ENCODE measurements at places on chromosomes 11 and 22.

DNA sequence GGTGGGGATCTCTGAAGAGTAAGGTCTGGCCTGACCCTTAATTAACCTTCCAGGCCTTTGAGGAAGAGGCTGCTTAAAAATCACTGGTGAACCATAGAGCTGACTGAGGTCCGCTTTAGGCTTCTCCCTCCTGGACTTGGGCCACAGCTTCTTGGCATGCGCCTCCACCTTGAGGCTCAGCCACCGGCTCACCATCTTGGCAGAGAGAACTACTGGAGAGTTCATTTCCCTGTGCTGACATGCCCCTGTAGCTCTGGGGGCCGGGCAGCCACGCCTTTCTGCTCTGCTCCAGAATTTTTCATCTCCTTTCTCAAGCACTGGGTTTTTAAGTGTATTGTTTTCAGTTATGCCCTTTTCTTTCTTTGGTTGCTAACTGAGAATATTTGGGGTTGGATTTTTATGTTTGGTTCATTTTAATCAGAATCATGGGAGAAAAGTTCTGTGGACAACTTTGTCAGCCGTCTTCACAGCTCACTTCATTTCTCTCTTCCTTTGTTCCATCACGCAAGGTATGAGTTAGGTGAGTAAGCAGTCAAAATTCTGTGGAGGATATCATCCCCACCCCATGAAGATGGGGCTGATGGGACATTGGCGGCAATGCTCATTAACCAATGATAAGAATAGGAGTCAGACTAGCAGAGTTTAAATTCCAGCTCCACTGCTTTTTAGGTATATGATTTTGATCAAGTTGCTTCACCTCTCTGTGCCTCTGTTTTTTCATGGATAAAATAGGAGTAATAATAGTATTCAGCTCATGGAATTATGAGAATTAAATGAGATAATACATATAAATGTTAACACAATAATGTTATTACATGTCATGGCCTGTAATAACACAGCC lies 103.9 kb downstream of the DBX1 start:
- no peak for DNase-seq

- peak; percentile 19 for DNase-seq
These were observed 13.5 kb upstream of the OAF start for GRCh38 chr11:120197251-120197891.

- DNase-seq: no peak
These were observed 2.5 kb upstream of the EED start for GRCh38 chr11:86241956-86242535.

GRCh38 chr11:121152764-121153163 lies 51.7 kb downstream of the TECTA start:
- DNase-seq: peak; percentile 93

- DNase-seq: no peak
These were observed 1.9 kb downstream of the RNF121 start for GRCh38 chr11:71930556-71931244.

DNA sequence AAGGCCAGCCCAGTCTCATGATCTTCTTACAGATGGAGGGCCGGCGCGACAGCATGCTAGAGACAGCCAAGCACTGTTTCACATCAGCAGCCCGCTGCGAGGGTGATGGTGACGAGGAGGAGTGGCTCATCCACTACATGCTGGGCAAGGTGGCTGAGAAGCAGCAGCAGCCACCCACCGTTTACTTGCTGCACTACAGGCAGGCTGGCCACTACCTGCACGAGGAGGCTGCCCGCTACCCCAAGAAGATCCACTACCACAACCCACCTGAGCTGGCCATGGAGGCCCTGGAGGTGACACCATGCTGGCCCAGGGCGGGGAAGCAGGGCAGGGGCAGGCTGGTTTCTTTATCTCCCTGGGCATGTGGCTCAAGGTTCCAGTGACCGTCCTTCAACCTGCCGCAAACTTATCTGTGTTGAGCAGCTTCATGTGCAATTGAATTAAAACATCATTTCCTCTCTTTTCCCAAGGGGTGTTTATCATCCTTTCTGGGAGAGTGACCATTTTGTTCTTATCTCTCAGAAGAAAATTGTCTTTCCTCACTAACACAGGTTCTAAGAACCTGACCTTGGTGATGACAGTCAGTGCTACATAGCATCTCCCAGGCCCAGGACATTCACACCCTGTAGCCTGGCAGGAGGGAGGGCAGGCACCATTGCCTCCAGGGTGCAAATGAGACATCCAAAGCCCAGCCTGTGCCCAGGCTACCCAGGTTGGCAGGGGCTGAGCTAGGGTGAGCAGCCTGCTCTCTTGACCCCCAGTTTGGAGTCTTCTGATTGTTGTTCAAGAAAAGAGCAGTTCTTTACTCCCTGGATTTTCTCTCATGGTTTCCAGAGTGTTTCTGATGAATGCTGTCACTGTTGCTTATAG lies 80.7 kb downstream of the CABIN1 start:
- no peak for DNase-seq

- no peak for DNase-seq
These were observed 16.7 kb upstream of the MOGAT2 start for GRCh38 chr11:75700940-75701339.

DNA sequence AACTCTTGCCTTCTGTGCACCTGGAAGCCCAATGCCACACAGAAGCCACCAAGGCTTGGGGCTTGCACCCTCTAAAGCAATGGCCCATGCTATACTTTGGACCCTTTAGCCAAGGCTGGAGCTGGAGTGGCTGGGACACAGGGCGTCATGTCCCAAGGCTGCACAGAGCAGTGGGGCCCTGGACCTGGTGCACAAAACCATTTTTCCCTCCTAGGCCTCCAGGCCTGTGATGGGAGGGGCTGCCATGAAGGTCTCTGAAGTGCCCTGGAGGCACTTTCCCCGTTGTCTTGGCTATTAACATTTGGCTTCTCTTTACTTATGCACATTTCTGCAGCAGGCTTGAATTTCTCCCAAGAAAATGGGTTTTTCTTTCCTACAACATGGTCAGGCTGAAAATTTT lies 20.6 kb upstream of the TMEM45B start:
- no peak for DNase-seq

GRCh38 chr11:130581646-130582045 lies 133.2 kb downstream of the ADAMTS15 start:
- DNase-seq: peak; percentile 24

- DNase-seq: no peak
These were observed 356.3 kb upstream of the NARS2 start for GRCh38 chr11:78930810-78931523.

DNA sequence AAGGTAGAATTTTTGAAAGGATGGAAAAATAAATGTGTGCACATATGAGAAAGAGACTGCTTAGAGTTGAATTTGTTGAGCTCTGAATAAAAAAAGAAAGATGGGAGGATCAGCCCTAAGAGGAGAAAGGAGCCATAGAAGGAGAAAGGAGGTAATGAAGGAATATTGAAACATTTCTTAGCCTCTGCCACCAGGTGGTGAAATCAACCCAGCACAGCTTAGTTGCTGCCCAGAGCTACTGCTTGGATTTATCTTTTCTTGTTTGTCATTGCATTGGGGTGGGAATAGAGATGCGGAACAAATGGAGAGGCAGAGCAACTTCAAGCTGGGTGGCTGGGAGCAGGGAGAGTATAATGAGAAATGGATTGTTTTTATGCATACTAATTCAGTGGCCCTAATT lies 80.4 kb downstream of the SERGEF start:
- peak; percentile 13 for DNase-seq

- no peak for DNase-seq
These were observed 77.9 kb downstream of the ST3GAL4 start for GRCh38 chr11:126433244-126433846.

- DNase-seq: peak; percentile 30
These were observed 737.2 kb downstream of the LRRC4C start for GRCh38 chr11:40722179-40722795.

- DNase-seq: no peak
These were observed 56.5 kb upstream of the BLID start for GRCh38 chr11:122172352-122173073.

- DNase-seq: peak; percentile 63
These were observed 115.8 kb upstream of the FGF3 start for GRCh38 chr11:69934861-69935494.

DNA sequence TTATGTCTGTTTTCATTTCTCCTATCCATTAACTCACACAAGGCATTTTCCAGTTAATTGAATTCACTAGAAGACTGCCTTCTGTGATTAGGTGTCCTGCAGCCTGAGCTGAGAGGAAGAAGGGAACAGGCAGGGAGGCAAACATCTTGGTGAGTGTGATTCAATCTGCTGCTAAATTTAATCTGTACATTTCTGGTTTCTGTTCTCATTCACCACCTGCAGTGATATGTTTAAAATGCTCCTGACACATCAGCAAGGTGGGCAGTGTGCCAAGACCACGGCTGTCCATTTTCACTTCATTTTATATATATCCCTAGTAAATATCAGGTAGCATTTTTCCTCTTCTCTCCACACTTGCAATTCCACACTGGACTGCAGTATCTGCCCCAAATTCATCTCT lies 416.5 kb downstream of the TMEM135 start:
- DNase-seq: peak; percentile 83

DNA sequence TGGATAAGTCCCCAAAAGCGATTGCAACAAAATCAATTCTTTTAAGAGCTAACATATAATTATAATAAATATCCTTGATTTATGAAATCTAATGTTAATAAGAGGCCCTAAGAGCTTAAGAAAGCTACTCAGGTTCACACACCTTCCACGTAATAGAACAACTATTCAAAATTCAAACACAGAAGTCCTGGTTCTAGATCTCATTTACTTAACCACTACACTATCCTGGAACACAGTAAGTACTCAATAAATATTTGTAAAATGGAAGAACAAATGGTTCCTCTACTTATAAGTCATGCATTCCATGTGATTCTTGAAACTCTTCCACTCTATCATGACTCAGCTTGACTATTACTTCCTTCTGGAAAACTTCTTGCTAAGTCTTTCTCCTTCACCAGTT lies 268.2 kb downstream of the FAM181B start:
- no peak for DNase-seq

DNA sequence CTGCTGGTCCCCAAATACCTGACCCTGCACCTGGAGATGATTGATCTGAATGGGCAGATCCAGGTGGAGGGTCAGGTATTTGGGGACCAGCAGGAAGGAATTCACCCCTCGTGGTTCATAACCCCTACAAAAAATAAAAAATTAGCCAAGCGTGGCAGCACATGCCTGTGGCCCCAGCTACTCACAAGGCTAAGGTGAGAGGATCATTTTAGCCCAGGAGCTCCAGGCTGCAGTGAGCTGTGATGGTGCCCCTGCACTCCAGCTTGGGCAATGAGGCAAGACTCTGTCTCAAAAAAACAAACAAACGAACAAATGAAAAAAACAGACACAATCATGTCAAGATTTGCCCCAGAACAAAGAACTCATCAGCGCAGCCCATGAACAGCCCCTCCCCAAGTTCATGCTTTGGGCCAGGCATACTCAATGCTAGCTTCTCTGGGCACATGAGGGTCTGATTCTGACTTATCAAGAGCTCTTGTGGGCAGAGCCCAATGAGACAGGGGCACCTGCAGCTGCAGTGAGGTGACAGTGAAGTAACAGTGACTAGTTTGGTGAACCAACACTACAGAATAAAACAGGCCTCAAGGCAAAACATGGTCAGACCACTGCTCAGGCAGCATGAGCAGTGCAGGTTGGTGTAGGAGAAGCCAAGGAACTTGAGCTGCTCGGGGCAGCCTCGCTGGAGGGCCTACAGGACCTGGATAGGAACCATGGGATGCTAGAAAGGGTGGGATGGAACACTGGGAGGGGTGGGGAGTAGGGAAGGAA lies 10.2 kb upstream of the FCHSD2 start:
- DNase-seq: no peak

- DNase-seq: no peak
These were observed 26.1 kb downstream of the APOL6 start for GRCh38 chr22:35674335-35674734.

DNA sequence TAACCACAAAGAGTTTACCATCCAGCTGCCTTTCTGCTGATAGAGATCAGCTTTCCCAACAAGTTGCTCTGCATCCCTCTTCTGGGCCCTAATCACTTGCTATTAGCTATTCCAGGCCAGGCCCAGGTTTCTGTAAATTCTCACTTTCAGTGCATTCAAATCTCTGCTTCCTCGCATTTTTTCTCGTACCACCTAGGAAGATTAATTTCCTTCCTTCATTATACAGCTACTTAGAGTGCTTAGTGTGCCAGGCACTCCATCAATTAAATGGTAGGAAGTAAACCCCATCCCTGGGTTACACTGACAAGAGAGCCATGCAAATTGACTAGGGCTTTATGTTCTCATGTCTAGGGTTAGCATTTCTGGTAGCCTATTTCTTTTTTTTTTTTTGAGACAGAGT lies 9.7 kb downstream of the SIAE start:
- DNase-seq: no peak

- peak; percentile 85 for DNase-seq
These were observed 22.9 kb downstream of the TMEM123 start for GRCh38 chr11:102429691-102430090.

DNA sequence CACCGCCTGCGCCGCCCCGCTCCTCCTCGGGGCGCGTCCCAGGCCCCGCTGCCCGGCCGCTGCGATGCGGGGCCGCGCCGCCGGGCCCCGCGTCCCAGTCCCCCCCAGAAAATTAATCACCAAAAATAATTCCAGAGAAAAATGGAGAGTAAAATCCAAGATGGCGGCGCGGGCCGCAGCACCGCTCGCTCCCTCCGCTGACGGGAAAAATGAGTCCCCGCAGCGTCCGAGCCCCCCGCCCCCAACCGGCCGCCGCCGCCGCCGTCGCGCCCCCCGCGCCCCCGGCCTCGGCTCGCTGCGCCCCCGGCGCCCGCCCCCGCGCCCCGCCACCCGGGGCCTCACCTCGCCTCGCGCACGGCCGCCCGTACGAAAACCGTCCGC lies at the start of gene KMT5B:
Gene KMT5B, minus strand, starts transcription at position 162 of the 381 bp plus-strand sequence. CDS start 23,220 bp downstream, outside the sequence.
- DNase-seq: no peak

- DNase-seq: no peak
These were observed 14.2 kb downstream of the CD3E start for GRCh38 chr11:118318581-118319336.

GRCh38 chr11:29260939-29261705 lies 755.7 kb downstream of the KCNA4 start:
- no peak for DNase-seq

- DNase-seq: peak; percentile 43
These were observed 25.8 kb upstream of the WNT11 start for GRCh38 chr11:76232026-76232665.

DNA sequence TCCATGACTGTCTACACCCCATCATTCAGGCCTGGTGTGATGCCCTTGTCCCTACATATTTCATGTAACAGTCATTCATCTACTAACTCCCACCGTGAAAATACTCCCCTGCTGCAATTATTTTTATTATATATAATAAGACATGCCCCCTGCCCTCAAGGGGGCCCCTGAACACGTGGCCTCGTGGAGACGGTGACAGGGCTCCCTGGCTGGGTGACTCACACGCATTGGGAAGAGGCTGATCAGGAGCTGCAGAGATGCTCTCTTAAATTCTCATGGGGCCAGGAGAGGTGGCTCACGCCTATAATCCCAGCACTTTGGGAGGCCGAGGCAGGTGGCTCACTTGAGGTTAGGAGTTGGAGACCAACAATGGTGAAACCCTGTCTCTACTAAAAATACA lies 88.6 kb downstream of the ST3GAL4 start:
- DNase-seq: peak; percentile 15

- DNase-seq: peak; percentile 84
These were observed 21.9 kb downstream of the SERPINH1 start for GRCh38 chr11:75583718-75584658.
